HTR-8/SVneo (cell line): ENCODE measurements at places on chromosomes 1 and 21.

GRCh38 chr1:51750218-51750617, 128.3 kb downstream of the NRDC start:
- no peak for DNase-seq

- no peak for DNase-seq
These were observed 16.3 kb downstream of the CAPZB start for GRCh38 chr1:19469004-19469403.

DNA sequence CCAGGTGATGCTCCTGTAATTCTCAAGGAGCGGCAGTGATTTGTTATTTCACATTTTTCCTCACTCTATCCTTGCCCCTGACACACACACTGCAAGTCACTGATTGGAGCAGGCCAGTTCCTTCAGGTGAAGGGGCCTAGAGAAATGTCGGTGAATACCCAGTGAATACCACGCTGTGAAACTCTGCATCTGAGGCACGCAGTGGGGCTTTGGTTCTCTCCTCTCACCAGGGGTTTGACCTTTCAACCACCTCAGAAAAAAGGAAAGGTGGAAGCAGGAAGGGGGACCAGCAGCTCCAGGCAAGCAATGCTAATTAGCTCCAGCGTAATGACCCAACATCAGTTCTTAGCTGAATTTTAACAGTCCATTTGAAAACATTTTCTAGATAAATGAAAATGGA, 532 bp upstream of the FAM177B start:
- DNase-seq, result no peak

GRCh38 chr1:107404756-107405155, 263.9 kb downstream of the NTNG1 start:
- DNase-seq, result no peak

- no peak for DNase-seq
These were observed 6.8 kb downstream of the SEMA4A start for GRCh38 chr1:156160000-156160742.

DNA sequence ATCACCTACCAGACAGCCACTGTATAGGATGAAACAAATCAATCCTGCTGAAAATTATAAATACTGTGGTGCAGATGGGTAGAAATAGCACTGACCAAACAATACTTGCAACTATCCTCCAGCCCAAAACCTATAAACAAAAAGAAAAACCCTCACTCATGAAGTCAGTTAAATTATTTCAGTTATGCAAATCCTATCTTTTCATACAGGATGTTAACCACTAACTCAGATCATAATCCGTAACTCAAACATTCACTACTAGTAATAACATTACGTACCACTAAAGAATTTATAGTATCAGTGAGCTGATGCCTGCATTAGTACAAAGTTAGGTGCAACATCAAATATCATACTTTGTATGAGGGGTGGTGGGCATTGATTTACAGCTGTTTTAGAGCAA, 2.6 kb downstream of the NDC1 start:
- DNase-seq, result peak; percentile 31

DNA sequence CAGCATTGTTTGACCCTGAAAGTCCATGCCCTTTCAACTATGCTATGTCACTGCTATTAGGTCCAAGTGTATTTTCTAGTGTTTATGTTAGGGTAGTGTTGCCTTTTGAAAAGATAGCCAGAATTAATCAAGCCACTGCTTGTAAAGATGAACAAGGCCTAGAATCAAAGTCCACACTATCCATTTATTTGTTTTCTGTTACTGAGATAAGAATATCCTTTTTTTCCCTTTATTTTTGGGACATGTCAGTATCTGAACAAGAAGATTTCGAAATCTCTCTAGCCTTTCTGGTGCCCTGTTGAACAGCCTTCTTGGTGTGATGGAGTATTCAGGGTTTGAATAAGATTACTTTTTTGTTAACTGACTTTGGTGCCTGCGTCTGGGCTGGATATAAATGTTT, 16.7 kb downstream of the UBAP2L start:
- DNase-seq, result no peak

GRCh38 chr1:15410223-15410883, 665 bp downstream of the EFHD2 start:
- DNase-seq, result no peak

DNA sequence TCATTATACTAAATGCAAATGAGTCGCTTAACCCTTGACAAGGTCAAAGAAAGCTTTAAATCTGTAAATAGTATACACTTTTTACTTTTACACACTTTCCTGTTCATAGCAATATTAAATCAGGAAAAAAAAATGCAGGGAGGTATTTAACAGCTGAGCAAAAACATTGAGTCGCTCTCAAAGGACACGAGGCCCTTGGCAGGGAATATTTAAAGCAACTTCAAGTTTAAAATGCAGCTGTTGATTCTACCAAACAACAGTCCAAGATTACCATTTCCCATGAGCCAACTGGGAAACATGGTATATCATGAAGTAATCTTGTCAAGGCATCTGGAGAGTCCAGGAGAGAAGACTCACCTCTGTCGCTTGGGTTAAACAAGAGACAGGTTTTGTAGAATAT, 62.7 kb downstream of the CAPN2 start:
- DNase-seq, result no peak

DNA sequence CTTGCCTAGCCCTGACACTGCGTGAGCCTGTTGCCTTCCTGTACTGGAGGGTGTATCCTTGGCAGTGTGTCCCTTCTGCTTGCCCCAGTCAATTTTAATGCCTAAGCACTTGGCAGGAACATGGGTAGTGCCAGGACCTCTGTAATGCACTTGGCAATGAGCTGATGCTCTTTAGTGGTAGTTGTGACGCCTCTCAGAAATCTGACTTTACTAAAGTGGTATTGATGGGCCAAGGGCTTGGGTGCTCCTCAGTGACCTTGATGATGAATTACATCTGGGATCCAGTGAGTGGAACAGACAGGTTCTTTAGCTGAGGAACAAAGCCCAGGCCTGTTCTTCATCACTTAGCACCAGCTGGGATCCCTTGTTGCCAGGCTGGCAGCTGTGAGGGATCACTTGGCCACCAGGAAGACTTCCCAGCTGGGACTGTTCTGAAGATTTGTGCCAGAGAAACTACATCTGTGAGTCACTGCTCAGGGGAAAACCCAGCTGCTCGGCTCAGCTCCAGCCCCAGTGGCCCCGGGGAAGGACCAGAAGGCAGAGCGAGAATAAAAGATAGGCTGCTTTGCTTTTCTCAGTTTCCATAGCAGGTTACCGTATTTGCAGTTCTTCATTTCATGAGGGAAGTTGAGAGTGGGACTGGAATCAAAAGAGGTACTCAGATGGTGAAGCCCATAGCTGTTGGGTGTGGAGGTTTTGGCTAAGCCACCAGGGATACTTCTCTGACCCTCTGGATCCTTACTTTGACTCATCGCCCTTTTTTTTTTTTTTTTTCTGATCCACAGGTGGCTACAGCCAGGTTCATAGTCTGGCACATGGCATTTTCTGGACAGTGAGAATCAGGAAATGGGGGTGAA, 28.5 kb upstream of the KCNA2 start:
- no peak for DNase-seq

DNA sequence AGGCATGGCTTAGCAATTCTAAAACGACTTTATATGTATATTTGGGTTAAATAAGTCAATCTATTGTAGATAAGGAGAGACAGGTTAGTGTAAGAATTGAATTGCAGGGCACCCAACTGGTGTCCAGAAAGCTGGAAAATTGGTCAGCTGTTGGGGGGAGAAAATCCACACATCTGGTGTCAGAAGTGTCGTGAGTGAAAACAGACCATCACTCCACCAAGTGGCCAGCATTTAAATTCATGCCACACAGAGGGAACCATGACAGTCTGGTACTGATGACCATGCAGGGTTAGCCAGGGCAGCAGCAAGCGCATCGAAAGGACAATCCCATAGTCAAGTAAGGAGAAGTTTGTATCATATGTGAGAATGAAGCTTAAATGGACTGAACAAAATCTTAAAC, 11.7 kb downstream of the LAX1 start:
- no peak for DNase-seq

- no peak for DNase-seq
These were observed 324.1 kb upstream of the ADAMTS5 start for GRCh38 chr21:27291006-27291405.
